ENCODE measurements at places on chromosomes 1 and 21.

DNA sequence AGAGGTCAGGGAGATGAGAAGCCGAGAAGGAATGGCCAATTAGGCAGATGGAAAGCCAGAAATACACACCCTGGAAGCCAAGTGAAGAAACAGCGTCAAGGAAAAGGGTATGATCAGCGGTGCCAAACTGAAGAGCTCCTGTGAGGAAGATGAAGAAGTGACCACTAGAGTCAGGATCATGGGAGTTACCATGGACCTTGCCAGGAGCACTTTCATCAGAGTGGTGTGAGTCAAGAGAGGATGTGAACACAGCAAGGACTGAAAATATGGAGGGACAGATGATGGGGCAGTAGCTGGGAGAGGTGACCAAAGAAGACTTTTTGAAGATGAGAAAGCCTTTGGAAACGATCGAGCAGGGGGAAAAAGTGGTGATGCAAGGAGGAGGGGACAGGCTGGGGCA is 50.4 kb downstream of the CD34 start:
- DNase-seq: no peak

DNA sequence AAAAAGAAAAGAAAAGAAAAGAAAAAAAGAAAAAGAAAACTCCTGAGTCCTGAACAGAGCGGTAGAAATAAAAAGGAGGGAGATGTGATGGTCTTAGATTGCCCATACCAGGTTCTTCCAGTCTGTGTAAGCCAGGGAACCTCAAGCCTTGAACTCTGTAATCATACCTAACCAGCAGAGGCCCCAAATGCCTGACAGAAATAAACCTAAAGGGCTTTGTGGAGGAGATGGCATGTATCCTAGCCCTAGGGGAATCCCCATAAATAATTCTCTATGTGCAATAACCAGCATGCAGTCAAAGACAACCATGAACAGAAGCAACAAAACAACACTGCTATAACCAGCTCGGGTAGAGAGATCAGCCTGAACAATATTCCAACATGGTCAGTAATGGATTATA is 40.4 kb downstream of the USP48 start:
- DNase-seq: no peak

DNA sequence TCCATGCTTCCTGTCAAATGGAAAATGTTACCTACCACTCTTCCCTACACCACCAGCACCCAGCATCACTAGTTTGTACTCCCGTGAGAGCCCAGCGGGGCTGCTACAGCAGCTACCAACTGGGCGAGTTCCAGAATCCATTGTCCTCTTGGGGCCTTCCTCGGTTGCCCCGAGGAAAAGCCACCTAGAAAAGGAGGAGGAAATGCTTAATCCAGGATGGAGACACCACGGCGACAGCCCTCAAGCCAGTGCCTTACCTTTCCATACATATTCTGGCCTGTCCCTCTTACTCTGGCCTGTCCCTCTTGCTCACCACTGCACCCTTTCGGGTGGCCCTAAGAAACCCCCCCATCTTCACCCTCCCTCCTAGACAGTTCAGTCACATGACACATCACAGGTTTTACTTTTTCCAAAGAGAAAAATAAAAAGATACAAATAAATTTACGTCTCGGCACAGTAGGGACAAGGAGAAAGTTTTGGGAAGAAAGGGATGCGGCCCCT is 478 bp downstream of the RIT1 start:
- DNase-seq: peak; percentile 76

- DNase-seq: peak; percentile 39
Observed at GRCh38 chr1:212488436-212489283, 55.9 kb downstream of the NENF start.

GRCh38 chr1:20114021-20114648 is 5.2 kb downstream of the PLA2G2D start:
- DNase-seq: no peak

GRCh38 chr1:55015123-55015522 is 16.4 kb downstream of the BSND start:
- DNase-seq: no peak

DNA sequence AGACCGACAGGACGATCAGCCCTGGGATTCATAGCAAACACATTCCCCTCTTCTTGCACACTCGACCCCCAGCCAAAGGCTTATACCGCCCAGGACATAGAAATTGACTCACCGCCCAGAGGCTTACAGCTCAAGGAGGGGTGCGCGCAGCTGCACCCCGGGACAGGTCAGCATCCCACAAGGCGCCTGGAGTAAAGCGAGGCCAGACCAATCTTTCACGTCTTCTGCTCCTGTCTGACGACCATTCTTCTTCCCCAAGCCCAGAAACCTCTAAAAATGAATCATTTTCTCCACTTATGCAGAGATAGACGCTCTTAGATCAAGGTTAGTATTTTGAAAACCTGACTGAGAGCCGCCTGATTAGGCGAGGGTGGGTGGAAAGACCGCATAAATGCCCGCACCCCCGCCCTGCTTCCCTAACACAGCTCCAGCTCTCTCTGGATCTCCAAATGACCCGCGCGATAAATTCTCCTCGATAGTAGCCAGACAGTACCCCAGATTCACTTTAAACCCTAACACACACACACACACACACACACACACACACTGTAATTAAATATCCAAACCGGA is 1.9 kb upstream of the LHX8 start:
- no peak for DNase-seq

DNA sequence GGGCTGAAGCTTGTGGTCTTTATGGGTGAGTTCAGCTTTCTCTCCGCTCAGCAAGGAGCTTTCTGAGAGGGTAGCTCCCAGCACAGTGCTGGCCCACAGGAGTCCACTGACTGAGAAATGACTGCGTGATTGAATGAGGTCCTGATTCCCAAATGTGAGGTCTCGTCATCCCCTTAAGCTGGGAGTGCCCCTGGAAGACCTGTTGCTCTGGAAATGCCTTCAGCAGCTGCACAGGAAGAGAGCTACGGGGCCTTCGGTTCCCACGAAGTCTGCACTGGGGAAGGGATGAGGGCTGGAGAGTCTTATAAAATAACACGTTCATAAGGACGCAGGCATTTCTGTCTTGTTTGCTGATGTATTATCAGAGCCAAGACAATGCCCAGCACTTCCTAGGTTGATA is 14.0 kb downstream of the TNNT2 start:
- no peak for DNase-seq

- DNase-seq: no peak
Observed at GRCh38 chr1:220516014-220516721, 11.8 kb upstream of the MARK1 start.

DNA sequence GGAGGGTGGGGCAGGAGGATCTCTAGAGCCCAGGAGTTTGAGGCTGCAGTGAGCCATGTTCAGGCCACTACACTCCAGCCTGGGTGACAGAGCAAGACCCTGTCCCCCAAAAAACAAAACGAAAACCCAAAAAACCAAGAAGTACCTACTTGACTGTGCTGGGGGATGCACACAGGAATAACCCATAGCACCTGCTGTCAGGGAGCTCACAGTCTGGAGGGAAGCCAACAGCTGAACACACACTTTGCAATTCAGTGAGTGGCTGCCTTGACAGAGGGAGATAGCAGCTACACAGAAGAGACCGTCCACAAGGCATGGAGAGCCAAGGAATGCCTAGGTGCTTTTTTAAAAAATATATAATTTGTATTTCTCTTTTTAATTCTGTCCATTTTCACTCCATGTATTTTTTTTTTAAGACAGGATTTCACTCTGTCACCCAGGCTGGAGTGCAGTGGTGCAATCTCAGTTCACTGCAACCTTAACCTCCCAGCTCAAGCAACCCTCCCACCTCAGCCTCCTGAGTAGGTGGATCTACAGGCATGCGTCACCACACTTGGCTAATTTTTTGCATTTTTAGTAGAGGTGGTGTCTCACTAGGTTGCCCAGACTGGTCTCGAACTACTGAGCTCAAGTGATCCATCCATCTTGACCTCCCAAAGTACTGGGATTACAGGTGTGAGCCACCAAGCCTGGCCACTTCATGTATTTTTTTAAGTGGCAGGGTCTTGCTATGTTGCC is 68.7 kb downstream of the NID1 start:
- no peak for DNase-seq

- no peak for DNase-seq
Observed at GRCh38 chr1:197100677-197101076, 33.6 kb upstream of the F13B start.

- no peak for DNase-seq
Observed at GRCh38 chr1:92480200-92480812, 6.4 kb downstream of the GFI1 start.

- DNase-seq: no peak
Observed at GRCh38 chr1:91099746-91100621, 78.1 kb upstream of the ZNF644 start.

- DNase-seq: no peak
Observed at GRCh38 chr1:115757856-115758255, 10.7 kb downstream of the CASQ2 start.

GRCh38 chr1:47875831-47876586 is 121.2 kb downstream of the TRABD2B start:
- DNase-seq: no peak

DNA sequence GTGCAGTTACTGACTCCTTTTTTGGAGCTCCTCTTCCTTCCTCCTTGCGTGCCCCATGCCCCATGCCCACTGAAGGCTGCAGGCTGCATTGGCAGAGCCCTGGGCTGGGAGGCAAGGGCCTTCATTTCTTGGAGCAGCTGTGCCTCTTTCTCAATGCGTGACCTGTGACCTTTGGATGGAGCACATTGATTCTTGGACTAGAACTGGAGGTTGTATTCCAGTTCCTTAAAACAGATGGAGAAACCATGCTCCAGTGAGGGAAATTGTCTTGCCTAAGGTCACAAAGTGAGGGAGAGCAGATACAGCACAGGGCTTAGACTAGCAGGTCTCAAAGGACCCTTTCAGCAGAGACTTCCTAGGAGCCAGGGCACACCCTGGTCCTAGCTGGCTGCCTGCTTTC is 9.0 kb downstream of the TMEM269 start:
- DNase-seq: no peak

DNA sequence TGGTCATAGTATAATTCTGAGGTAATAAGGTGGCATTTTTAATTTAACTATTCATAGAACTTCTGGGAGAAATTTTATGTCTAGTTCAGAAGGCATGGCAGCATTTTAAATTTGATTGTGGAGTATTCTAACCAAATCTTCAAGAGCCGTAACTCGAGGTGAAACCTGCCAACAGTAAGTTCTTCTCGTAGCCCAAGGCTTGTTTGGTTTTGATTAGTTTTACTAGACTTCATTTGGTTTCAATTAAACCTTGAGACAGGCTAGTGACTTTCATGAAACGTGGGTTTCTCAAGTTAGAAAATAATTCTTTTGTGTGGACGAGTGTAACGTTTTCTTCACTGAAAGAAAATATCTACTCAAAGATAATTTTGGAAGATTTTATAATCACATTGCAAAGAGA is 395.5 kb downstream of the USP25 start:
- DNase-seq: no peak

GRCh38 chr1:231584117-231584516 is 42.5 kb upstream of the DISC1 start:
- DNase-seq: peak; percentile 46

GRCh38 chr1:210260096-210260495 is 27.5 kb downstream of the SERTAD4 start:
- DNase-seq: no peak

- DNase-seq: no peak
Observed at GRCh38 chr1:198201956-198202784, 45.4 kb downstream of the NEK7 start.

DNA sequence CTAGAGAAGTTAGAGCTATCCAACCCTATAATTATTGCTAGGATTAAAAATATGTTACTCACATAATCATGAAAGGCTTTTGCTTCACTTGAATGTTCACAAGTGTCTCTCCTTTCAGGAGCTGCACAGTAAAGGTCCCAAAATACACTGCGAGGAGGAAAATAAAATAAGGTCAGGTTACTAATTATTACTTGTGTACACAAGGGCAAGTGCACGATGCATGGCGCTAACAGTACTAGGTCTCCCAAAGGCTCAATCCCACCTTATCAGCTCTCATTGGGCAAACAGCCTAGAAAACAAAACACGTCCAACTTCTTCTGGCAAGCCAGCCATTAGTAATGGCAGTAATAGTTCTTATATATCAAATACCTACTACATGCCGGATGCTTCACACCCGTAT is 4.4 kb downstream of the SSBP3 start:
- no peak for DNase-seq

DNA sequence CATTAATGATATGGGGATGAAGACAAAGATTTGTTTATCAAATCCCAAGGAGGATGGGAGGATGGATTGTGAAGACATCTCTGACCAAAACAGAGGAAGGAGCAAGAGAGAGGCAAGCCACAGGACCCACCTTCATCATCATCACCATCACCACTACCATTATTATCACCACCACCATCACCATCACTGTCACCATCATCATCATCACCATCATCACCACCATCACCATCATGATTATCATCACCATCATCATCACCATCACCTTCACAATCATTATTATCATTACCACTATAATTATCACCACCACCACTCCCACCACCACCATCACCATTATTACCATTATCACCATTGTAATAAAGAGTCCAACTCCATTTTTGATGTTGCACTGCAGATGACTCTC is 482.5 kb downstream of the PTPRU start:
- no peak for DNase-seq

GRCh38 chr1:202810193-202810614 is 550 bp upstream of the PCAT6 start:
- DNase-seq: no peak

DNA sequence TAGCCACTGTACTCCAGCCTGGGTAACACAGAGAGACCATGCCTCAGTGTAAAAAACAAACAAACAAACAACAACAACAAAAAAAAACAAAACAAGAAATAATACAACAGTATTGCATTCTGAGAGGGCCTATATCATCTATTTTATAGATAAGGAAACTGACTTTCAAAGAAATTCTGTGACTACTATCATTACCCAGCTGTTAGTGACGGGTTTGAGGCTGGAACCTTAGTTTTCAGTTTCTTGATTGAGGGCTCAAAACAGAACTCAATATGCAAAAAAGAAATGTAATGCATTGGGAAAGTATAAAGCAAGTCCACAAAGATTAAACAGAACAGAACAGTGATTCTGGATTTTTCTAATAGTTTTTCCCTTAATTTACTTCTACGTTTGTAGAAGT is 149.4 kb downstream of the NFIA start:
- DNase-seq: no peak

DNA sequence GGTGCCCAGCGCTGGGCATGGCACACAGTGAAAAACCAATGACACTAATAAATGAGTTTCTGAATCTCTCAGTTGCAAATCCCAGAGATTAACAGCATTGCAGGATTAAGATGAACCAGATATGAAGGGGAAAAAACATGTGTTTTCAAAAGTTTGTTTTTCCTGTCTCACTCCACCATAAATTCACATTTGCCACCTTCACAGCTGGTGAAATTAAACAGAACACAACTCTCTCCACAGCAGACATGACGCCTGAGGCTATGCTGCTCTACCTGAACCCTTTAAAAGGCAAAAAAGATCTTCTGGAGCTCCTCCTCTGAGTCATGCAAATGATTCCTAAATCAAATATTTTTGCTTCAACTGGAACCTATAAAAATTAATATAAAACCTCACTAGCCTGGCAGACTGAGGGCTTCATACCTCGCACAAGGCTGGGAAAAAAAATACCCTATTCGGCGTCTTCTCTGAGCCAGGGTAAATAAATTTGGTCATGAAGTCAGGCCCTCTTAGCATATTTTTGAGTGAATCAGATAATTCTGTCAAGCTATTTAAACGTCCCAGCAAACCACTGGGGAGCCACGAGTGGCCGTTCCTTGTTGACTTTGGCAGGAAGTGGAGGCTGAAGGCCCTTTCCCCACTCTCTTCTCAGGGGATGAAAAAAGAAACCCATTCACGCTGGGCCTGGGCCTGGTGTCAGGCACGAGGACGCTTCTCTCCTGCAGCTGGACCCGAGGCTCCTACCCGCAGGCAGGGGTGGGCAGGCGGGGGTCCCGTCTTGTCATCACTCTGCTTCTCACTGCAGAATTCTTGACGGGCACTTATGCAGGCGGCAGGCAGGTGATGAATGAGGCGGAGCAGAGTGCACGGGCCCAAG is 53.0 kb downstream of the DMRTB1 start:
- no peak for DNase-seq
